ENCODE measurements at places on chromosomes 3 and 15.

- DNase-seq, result no peak
Measured at GRCh38 chr3:27813255-27813654, 91.1 kb upstream of the EOMES start.

DNA sequence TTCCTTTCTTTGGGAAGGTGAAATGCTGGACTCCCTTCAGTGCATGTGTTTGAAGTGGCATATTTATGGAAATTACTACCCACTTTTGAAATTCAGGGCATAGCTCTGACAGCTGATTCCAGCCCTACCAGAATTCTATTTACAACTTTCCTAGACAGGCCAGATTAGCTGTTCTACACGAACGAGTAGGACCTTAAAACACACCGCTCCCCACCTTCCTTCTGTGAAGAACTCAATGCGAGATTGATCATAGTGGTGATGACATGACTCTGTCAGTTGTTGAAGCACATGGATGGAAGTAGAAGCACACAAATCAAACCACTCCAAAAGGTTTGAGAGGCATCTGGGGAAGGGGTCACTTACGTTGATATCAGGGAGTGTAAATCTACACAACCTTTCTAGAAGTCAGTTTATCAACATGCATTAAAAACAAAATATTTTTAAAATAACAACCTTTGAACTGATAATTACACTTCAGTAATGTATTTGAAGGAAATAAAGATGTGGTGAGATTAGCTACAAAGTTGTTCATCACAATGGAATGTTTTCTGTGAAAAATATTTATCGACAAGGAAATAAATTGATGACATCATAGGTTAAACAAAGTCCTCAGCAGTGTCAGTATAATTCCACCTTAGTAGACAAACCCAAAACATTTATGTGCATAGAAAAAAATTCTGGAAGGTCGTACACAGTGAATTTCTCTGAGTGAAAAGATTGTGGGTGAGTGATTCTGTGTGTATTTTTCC lies 29.8 kb downstream of the RARB start:
- no peak for DNase-seq

DNA sequence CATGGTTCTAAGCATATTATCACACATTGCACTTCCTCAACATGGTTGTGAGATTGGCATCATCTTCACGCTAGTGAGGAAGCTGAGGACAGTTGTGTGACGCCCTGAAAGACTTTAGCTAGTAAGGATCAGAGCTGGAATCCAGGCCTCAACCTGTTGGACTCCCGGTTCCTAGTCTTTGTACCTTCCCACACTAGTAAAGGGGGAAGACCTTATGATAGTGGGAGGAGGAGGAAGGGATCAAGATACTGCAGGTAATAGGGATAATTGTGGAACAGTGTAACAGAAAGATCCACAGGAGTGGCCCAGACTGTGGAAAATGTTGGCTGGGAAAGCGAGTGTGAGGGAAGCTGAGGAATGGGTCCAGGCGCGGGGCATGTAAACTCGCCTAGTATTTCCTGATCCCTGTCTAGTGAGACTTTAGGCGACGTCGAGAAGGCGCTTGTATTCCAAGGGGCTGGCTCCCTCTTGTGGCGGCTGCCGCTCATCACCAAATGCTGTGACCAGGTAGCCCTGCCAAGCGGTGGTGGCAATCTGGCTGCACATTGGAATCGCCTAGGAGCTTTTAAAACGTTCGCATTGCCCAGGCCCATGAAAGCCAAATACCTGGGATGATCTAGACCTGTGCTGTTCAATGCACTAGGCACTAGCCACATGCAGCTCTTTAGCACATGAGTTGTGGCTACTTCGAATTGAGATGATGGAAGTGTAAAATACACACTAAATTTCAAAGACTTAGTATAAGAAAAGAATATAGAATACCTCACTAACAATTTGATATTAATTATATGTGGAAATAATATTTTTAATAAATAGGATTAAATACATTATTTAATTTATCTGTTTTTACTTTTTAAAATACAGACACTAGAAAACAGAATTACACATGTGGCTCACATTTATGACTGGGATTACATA lies 38.8 kb upstream of the CLDN18 start:
- DNase-seq, result no peak

GRCh38 chr15:64503197-64503596 lies 42.8 kb downstream of the ZNF609 start:
- DNase-seq, result no peak

DNA sequence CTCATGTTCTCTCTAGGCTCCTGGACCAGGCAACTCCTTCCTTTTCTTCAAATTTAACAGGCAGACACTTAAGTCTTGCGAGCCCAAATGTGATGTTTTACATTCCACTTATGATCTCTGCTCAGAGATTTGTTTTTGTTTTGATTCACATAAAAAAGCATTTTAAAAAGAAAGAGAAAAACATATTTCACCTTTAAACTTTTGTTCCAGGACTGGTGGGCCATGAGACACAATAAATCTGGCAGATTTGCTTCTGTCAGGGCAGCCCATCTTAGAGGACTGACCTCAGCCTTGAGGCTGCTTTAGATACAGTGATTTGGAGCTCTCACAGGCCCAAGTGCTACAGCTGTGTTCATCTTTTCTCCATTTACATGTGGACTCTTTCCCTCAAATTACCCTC lies 52.0 kb downstream of the CMSS1 start:
- no peak for DNase-seq

GRCh38 chr3:188822411-188822810 lies 349.4 kb upstream of the TPRG1 start:
- no peak for DNase-seq

GRCh38 chr15:83065431-83065830 lies 1.6 kb downstream of the BTBD1 start:
- DNase-seq, result no peak

DNA sequence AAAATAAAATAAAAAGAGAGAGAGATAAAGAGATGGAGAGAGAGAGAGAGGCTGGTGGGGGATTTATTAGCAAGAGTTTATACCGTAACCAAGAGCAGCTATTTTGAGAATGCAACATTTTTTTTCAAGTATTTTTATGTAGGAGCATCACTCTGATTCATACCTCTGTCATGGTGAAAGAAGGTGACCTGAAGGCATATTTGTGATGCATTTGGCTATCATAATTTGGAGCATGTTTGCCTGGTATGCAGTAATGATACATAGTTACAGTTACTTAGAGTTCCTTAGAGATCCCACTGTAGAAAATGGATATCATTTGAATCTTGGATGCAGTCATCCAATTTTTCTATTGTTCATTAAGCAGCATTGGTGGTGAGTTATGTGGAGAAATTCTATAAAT lies 1472.4 kb downstream of the SI start:
- no peak for DNase-seq

DNA sequence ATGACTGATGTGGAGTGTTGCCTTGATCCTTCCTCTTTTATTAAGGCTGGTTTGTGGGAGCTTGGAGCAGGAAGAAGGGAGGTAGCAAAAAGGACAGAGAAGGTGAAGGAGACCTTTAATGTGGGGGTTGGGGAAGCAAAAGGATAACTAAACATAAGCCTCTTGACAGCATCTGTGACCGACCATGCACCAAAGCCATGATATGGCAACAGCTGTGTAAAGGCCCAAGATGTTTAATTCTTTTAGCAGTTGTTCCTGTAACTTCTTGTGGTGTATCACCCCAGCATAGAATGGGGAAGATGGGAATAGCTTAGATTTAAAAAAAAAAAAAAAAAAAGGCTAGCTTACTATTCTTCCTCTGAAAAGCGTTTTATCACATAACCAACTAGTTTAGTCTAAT lies 194.7 kb downstream of the KLHL25 start:
- no peak for DNase-seq

Data from esophagus squamous epithelium (tissue), 5 donors.